ENCODE measurements at places on chromosomes 11 and 22.
A peak's percentile ranks its signal among the peaks of the same experiment; 100 is the strongest.

GRCh38 chr22:44100411-44100810 is 76.3 kb downstream of the PARVB start:
- no peak for DNase-seq

DNA sequence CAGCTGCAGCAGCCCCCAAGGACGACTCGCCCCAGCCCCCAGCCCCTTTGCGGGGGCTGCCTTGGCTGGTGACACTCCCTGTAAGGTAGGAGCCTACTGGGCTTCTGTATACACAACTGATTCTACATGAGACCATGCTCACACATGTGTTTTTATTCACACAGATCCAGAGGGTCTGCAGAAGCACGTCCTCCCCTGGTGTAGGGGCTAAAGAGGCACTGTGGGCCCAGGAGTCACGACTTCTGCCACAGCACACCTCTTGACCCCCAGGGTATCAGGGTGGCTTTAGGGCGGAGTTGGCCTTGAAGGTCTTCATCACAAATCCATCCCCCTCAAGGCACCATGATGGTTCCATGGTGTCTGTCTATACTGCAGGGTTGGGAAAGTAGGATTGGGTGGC is 931.2 kb downstream of the TBC1D22A start:
- no peak for DNase-seq

DNA sequence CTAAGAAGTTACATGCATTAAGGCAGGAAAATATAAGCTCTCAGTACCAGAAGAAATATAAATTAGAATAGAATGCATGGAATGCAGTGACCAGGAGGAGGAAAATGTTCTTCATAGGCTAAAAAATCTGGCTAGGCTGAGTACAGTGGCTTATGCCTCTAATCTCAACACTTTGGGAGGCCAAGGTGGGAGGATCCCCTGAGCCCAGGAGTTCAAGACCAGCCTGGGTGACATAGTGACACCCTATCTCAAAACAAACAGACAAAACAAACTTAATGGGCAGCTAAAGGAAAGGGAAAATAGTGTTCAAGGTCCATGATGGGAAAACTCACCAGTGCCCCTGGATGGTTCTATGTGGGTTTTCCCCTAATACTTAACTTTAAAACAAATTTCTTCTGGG is 78.3 kb upstream of the RASSF10 start:
- DNase-seq: no peak

GRCh38 chr11:76783896-76784813 is 999 bp downstream of the TSKU start:
- peak; percentile 84 for DNase-seq

DNA sequence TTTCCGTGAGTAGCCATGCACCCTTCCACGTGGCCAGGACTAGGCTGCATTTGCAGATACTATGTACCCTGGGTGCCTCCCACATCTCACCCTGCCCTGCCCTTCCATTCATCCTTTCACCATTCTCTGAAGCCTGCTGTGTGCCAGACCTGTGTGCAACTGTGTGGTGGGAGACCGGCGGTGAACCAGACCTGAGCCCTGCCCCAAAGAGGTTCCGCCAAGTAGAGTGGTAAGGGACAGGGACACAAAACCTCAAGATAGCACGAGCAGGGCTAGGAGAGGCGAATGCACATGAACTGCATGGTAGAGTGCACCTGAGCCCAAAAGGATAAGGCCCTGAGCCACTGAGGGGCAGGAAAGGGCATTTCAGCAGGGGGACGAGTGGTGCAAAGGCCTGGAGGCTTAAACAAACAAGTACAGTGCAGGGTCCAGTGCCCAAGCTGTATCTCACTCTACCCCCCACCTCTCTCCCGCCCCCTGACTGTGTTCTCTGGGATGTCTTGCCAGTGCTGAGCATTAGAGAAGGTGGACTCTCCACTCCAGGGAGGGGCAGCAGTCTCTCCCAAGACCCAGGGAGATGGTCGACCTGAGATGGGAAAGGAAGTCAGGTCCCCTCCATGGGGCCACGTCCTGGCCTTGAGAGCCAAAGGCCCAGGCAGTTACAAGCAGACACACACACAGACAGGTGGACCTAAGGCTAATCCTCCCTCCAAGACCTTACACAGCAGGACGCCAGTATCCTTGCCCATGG is 14.1 kb upstream of the ARAP1 start:
- DNase-seq: no peak

GRCh38 chr22:24810043-24810749 is 4.2 kb downstream of the SGSM1 start:
- no peak for DNase-seq

DNA sequence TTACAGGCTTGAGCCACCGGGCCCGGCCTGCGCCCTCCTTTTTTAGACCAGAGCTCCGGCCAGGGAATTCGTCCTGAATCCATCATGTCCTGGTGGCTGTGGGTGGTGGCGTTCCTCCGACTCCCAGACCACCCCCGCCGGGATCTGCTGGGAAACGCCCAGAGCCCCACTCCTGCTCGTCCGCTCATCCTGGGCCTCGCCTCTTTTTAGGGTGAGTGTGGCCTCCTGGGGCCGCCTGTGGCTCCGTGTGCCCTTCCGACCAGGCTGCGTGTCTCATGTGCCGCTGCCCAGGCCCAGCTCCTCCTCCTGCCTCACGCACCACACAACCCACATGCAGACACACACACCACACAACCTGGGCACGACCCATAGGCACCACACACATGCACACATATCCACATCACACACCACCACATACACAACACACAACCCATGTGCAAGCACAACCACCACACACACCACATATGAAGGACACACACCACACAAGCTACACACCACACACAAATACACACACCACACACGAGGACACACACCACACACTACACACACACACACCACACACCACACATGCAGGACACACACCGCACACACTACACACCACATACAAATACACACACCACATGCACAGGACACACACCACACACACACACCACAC is 946.2 kb downstream of the BRD1 start:
- no peak for DNase-seq

DNA sequence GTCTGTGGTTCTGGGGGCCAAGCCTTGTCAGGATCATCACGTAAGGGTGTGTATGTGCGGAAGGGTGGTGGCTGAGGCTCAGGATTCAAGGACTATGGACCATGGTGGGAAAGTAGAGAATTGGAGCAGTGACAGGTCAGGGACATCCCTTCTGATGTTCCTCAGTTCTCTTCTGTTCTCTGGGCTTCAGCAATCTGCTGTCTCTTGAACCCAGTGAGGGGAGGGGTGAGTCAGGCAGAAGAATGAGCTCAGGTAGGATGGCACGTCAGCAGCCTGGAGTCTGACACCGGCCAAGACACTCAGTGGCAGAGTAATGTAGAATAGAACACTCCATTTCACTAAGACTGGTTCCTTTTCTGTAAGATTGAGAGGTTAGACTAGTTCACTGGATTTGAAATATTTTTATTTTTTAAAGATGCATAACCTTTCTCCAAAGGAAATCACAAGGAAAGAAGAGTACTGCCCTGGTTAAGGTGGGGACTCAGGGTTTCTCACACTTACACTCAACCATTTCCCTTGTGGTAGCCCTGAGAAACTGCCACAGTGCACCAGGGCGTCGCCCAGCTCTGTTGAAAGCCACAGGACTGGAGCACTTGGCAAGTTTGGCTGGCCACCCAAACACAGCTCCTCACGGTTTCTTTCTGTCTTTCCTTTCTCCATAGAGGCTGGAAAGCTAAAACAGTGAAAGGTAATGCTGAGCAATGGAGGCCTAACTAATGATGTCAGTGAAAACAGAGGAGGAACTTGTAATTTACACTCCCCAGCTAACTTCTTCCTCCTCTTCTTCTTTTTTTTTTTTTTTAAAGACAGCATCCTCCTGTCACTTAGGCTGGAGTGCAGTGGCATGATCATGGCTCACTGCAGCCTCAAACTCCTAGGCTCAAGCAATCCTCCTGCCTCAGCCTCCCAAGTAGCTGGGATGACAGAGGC is 23.1 kb upstream of the MICAL2 start:
- peak; percentile 89 for DNase-seq

DNA sequence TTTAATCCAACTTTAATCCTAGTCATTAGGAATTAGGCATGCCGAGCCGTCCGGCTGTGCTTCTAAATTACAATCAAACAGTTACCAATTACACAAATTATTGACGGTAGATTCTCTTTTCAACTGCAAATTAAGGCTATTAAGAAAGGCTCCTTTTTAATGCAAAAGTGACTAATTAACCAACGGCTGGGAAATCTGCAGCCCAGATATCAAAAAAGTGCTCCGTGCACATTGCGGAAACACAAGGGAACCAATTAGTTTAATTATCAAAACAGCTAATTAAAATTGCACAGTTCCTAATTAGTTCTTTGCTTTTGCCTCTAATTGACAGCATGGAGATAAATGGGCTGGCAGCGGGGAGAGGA is 19.4 kb upstream of the LMO1 start:
- no peak for DNase-seq

GRCh38 chr11:130523609-130524008 is 75.2 kb downstream of the ADAMTS15 start:
- DNase-seq: peak; percentile 39

- DNase-seq: no peak
These were observed 196.9 kb downstream of the ADAMTS15 start for GRCh38 chr11:130645164-130645842.

GRCh38 chr11:68523743-68524142 is 63.2 kb downstream of the PPP6R3 start:
- no peak for DNase-seq

GRCh38 chr11:28296426-28296825 is 188.2 kb downstream of the METTL15 start:
- no peak for DNase-seq

DNA sequence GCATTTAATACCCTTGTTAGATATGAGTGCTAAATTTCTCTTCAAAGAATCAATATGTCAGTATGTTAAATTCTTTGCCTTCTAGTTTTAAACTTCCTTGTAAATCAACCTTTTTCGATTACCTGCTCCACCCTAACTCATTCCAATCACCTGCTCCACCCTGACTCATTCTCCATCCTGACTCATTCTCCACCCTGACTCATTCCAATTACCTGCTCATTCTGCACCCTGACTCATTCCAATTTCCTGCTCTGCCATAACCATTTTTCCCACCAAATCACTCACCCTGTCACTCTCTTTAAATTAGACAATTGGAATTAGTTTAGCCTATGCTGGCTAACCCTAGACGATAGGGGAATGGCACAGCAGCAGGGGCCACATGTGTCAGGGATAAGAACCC is 519.5 kb upstream of the LRRC4C start:
- peak; percentile 54 for DNase-seq

DNA sequence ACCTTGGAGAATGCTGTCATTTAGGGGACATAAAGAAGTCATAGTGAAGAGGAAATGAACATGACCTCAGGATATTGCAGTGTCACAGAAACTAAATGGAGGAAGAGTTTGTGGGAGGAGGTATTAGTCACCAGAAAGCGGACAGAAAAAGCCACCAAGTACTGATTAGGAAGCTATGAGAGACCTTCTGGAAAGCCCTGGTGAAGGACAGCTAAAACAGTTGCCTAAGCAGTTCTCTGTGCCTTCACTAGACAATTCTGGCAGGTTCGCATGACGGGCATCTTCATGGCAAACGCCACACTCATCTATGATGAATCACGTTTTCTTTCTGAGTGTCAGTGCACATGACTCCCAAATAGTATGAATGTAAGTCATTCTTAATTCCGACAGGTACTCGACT is 325.8 kb downstream of the C11orf87 start:
- DNase-seq: peak; percentile 31

DNA sequence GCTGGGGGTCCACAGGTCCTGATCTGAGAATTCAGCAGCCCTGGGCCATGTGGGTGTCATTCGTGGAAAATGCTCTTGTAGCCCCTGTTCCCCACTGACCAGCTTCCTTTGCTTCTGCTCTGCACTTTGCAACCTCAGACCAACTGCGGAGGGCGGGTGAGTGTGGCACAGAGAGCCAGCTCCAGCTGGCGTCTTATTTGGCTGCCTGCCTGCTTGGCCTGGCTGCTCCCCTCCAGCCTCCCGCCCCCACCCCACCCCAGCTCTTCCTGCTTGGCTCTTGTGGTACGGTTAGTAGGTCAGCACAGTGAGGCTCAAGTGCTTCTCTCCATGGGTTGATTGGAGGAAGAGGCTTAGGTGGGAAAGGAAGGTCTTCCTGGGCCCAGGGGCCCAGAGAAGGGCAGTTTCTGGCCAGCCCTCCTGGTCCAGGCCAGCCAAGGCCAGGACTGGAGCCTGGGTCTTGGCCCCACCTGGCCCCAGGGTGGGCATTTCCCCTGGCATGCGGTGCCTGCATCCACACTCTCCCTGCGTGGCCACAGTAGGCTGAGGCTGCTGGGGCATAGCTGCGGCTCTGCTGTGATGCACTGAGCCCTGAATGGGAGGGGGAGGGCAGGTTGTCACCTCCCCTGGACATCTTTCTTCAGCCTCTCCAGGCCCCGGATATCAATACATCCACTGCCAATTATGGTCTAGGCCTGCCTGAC is 26.5 kb downstream of the MYO7A start:
- no peak for DNase-seq

- peak; percentile 22 for DNase-seq
These were observed 791 bp downstream of the GDPD4 start for GRCh38 chr11:77300695-77301094.

DNA sequence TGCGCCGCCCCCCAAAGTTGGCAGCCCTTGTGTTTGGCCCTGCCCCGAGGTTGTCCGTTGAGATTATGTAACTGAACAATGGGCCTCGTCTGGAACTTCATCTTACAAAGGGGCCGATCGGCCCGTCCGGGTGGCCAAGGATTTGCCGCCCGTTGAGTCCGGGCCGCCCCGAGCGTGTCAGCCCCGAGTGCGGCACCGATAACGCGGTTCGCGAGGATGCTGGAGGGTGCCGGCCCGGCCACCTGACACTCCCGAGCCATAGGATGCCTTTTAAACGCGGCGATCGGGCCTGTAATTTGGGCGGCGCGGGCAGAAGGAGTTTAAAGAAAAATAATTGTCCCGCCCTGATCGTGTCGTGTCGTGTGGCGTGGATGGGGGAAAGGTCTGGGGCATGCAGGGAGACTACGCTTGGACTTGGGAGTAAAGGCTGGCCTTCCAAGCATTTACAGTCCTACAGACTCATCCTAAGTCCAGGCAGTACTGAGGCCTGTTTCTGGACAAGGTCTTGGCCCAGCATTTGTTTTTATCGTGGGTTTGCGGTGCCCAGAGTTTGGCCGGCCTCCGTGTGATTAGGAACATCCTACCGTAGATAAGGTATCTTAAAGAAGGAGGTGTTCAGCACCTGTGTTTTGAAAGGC is 1.3 kb downstream of the WEE1 start:
- DNase-seq: no peak

DNA sequence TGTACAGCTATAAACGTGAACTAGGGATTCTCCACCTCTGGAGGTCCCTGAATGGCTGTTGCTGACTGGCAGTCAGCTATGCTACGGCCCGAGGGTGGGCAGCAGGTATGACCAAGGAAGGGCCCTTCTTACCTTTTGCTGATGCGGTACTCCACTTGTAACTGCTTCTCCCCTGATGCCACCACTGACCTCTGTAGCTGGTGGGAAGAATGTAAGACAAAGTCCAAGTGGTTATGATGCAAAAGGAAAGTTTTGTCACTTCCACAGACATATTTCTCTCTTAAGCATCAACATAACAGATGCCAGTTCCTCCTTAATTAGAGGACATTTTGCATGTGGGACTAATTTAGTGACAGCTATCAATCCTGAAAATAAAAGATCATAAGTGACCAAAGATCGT is 32.2 kb downstream of the P4HA3 start:
- DNase-seq: no peak

All from epithelial cell of esophagus (primary cell).